ENCODE measurements at places on chromosomes 12 and 14.

DNA sequence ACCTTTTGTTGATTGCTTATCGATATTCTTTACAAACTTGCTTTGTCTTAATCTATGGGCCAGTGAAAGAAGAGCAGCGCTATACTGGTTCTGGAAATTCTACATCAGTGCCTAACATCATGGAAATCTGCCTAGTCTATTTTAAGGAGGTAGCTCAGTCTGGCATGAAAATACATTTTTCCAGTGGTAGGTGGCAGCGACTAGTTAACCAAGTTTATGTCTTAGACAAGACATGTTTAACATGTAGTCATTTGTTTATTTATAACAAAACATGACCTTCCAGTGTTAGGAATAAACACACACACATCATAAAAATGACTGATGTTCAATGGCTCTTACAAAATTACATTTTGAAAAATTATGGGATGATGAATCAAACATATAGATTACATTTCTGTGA, 336.0 kb upstream of the SOX5 start:
- no peak for DNase-seq

GRCh38 chr12:132642846-132643835, 24.6 kb downstream of the P2RX2 start:
- no peak for DNase-seq

DNA sequence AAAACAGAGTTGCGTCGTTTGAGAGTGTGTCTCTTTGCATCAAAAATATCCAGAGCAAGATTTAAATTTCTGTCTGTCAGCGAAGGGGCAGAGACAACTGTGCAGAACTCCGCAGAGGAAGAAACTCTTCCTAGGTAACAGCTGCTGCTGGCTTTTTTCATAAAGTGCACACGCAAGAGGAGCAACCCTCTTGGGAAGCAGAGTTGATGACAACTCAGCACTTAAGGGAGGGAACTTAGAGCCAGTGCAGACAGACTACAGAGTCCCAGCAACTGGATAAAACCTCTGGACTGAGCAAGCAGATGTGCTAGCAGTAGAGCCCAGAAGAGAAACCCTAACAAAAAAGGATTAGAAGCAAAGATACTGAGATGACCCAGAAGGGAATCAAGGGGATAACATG, 337.1 kb downstream of the PCNX1 start:
- no peak for DNase-seq

DNA sequence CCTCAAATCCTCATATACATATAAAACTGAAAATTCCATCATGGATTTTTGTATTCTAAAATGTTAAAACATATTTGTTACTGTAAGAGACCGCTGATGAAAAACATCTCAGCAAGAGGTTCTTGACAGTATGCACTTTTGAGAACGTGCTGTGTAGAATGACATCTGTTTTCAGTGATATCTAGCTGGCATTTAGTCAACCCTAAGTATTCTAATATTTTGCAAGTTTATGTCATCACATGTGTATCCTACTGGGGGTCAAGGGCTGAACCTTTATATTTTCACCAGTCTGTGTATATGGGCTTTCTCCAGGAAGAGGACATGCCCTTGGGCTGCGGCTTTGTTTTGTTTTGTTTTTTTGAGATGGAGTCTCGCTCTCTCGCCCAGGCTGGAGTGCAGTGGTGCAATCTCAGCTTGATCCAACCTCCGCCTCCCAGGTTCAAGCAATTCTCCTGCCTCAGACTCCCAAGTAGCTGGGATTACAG, 22.0 kb upstream of the YARS2 start:
- DNase-seq, result no peak

GRCh38 chr12:31406345-31406744, 80.4 kb upstream of the SINHCAF start:
- DNase-seq, result no peak

DNA sequence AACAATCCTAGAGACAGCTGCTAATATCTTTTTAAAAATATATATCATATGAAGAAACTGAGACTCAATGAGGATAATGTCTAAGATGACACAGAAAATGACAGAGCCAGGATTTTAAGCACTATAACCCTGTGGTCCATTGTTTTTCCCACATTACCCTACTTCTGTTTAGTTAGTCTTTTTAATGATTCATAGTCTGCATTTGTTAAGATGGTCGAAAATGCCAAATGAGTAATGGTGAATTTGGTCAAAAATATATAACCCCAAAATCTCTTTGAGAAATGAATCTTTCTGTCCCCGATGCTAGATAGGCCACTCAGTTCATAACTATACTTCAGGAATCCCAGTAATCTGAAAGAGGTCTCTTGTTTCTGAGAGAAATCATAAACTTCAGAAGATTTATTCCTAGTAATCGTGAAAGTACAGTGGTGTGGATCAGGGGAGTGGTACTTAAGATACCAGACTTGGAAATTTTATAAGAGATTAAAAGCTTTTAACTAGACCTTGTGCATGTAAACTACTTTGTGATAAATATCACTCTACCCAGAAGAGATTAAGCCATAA, 10.8 kb downstream of the RTRAF start:
- DNase-seq, result no peak

GRCh38 chr12:68434391-68435298, 102.5 kb upstream of the MDM1 start:
- DNase-seq, result no peak

- DNase-seq, result no peak
Observed at GRCh38 chr14:72154645-72155378, 222.6 kb downstream of the RGS6 start.

GRCh38 chr14:86912709-86913108, 1080.3 kb downstream of the GALC start:
- no peak for DNase-seq

DNA sequence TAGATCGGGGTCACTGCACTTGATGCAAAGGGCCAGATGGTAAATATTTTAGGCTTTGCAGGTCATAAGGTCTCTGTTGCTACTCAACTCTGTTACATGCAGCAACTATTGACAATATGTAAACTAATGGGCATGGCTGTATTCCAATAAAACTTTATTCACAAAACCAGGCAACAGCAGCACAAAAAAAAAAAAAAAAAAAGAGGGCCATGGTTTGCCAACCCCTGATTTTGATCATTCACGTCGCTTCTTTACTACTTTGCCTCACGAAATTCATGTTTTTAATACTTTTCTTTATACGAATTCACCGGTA, 152.9 kb downstream of the RBM19 start:
- DNase-seq, result no peak

DNA sequence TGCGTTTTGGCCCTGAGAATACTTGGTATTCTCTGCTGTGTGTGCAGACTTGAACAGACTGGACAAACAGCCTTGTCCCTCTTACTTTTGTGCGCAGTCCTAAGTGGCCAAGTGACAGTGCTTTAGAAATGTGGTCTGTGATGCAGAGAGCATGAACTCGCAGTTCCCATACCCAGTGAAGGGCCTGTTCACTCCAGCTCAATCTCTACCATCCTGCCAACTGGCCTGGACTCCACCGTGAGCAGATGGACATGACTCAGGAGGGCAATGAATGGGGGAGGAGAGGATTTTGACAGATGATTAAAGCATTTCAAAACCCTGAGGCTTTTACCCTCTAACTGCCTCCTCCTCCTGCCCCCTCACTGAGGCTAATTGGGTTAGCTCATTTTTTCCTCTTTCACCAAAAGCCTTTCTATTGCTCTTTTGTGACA, 62.5 kb upstream of the PYGL start:
- no peak for DNase-seq

- DNase-seq, result no peak
Observed at GRCh38 chr12:81221681-81222080, 143.8 kb downstream of the ACSS3 start.

GRCh38 chr14:93115821-93116675, at the start of gene ITPK1:
Gene ITPK1, minus strand, starts transcription at chr14:93115925. Its CDS starts 762 bp downstream, at chr14:93115163.
- peak; percentile 31 for DNase-seq

DNA sequence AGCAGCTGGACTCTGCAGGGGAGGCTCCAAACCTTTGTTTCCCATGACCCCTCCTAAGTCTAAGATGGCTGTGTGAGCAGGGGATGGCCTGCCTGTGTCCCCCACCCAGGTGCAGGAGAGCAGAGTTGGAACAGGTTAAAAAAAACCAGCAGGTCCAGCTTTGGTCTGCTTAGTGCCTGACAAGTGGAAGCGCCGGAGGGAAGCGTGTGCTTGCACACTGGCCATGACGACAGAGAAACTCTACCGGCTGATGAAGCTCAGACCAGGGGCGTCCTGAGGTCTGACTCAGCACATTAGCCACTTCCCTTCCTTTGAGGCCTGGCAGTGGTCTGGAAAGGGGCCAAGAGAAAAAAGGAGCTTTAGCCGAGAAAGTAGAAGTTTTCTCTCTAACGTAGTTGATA, 280.1 kb downstream of the VRK1 start:
- DNase-seq, result no peak

- DNase-seq, result no peak
Observed at GRCh38 chr14:69708049-69708448, 58.9 kb upstream of the SRSF5 start.

- no peak for DNase-seq
Observed at GRCh38 chr14:105861985-105862465, 335.6 kb downstream of the TMEM121 start.

GRCh38 chr14:85058150-85058549, 471.8 kb upstream of the FLRT2 start:
- no peak for DNase-seq

GRCh38 chr14:91649930-91650329, 82.0 kb downstream of the CATSPERB start:
- DNase-seq, result peak; percentile 57

GRCh38 chr12:47990351-47991105, 13.7 kb downstream of the COL2A1 start:
- DNase-seq, result no peak

- no peak for DNase-seq
Observed at GRCh38 chr14:38001501-38001900, 206.2 kb upstream of the SSTR1 start.

DNA sequence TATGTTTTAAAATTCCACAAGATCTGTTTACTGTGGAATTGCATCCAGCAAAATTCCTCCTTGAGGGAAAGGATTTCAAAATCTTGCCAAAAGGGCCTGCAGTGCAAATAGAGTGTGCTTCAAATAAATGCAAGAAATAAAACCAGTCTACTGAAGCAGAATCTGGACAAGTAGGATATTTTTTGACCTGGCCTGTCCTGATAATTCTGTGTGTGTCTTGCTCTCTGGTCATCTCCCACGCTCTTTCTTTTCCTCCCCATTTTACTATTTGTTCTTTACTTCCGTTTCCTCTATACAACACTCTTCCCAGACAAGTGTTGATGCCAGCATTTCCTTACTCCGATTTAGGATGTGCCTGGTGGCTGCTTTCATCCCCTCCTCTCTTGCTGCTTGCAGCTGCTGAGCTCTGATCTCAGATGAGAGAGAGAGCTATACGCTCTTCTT, 115.9 kb downstream of the GPR135 start:
- peak; percentile 58 for DNase-seq

GRCh38 chr12:92737855-92738850, 35.4 kb downstream of the PLEKHG7 start:
- no peak for DNase-seq

DNA sequence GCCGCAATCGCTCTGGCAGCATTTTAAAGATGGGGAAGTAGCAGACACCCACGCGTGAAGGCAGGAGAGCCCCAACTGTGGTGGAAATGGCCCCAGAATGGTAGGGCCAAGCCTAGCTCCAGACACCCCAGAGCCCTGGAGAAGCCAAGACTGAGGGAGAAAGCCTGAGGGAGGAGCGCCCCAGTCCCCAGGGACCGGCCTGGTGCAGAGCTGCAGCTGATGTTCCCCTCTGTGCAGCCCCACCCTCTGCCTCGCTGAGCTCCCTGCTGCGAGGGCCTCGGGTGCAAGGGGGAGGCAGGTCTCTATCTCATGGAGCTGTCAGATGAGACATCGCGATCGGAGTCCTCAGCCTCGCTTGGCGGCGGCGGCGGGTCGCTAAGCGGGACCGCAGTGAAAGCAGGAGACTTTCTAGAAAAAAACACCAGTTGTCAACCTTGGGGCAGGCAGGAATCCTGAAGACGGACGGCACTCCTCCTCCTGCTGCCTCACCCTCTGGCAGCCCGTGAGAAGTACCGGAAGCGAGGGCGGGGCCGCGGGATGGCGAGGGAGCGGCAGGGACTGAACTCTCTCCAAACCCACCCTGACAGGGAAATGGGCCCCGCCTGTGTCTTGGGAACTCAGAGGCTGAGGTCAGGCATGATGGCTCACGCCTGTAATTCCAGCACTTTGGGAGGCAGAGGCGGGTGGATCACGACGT, 6.0 kb downstream of the GAPDH start:
- peak; percentile 73 for DNase-seq

DNA sequence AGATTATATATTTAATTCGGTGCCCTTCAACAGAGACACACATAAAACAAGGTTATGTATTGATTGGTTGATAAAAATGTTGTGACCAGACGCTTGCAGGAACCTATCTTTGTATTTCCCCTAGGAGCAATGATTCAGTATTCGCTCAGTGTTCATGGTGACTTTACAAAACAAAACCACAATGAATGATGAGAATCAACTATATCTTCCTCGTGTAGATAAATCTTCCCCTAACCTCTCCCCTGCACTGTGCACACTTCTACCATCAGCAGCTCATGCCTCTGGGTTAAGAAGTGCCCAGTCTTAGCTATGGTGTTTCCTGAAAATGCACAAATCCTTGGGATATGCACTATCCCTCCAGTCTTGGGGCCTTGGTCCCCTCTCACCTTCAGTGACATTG, 16.3 kb downstream of the RIN3 start:
- DNase-seq, result no peak

DNA sequence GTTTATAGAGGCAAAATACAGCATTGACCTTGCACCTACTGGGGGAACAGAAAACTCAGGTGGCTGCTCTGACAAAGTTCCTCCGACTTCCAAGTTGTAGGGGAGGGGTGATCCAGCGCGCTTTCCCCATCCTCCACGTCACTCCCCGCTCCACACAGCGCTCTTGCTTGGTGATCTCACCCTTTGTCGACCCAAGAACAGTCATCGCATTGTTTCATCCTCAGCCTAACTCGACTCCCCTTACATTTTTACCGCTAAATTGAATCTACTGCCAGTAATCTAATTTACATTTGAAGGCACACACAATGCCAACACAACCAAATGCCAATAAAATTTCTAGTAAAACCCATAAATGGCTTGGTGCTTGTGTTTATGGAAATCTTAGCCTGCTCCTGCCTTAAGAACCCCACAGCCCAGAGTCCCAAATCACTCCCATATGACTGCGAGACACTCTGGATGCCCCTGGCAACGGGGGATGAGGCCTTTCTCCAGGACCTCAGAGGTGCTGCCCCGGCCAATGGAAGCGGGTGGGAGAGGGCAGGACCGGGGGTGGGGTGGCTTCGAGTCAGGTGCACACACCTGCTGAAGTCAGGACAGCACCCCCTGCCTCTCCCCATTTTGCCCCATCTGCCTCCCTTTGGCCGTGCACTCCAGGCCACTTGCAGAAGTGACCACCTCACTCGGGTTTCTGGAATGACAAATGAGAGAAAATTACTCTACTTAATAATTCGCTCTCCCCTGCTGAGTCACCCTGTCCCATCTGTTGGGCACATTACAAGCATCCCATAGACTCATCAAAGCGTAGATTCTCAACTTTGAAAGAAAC, 98.2 kb upstream of the GSC start:
- DNase-seq, result no peak

DNA sequence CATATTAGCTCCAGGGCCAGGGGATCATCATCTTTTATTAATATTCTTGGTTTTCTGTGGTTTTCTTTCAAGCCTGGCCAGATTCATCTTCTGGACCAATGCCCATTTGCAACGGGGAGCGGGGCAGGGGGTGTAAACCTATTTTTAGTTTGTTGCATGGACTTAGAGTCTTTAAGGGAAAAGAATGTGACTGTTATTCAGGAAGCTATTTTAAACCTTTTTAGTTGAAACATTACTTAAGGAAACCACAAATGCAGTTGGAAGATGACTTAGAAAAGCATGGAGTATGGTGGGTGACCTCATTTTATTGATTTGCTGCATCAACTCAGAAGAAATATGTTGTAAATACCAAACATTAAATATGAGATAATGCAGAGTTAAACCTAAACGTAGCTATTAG, 368.4 kb upstream of the E2F7 start:
- DNase-seq, result no peak

GRCh38 chr14:60655119-60655897, 6.0 kb upstream of the SIX1 start:
- DNase-seq, result no peak
